Smooth muscle cell of trachea (primary cell): ENCODE measurements at places on chromosomes 3 and 15. TPM values are rescaled to one million over a fixed set of nuclear protein-coding genes. Genes with fewer than 3 reads are reported as not detected.

The IQSEC1 gene
- total RNA-seq = 16.4 and 37.9 TPM in 2 replicates

The GRAMD1C gene
- 3.8 and 7.1 TPM in 2 replicates for total RNA-seq

The LRRIQ4 gene
- not detected in 2 replicates for total RNA-seq

The MST1R gene
- total RNA-seq = 1.7 and 1.9 TPM in 2 replicates

The ACKR2 gene
- total RNA-seq = 0.15 and 0.17 TPM in 2 replicates

The DPPA2 gene
- not detected in 2 replicates for total RNA-seq

The CFAP100 gene
- not detected in 2 replicates for total RNA-seq

The GHSR gene
- not detected in 2 replicates for total RNA-seq

The STAC gene
- total RNA-seq = 2.5 and 3.6 TPM in 2 replicates

The DNAH1 gene
- total RNA-seq = 1.9 and 5.0 TPM in 2 replicates

The ENTPD3 gene
- total RNA-seq = 0.17 TPM in 1 of 2 replicates, not detected in the other

The BOC gene
- total RNA-seq = 3.3 and 8.6 TPM in 2 replicates

The SYNPR gene
- total RNA-seq = not detected in 2 replicates

The ADCY5 gene
- total RNA-seq = 0.44 and 0.66 TPM in 2 replicates

The TKT gene
- total RNA-seq = 680 and 1,459 TPM in 2 replicates

The RPS17 gene
- total RNA-seq = 1,023 and 1,497 TPM in 2 replicates

The WDR49 gene
- total RNA-seq = 0.17 and 1.0 TPM in 2 replicates

The CFAP91 gene
- total RNA-seq = 0.33 and 0.44 TPM in 2 replicates

The GHRL gene
- 0.29 TPM in 1 of 2 replicates, not detected in the other for total RNA-seq

The RAB27A gene
- total RNA-seq = 12.1 and 22.3 TPM in 2 replicates

The RAF1 gene
- 112 and 171 TPM in 2 replicates for total RNA-seq

The GNAI2 gene
- total RNA-seq = 340 and 347 TPM in 2 replicates

The ACTC1 gene
- total RNA-seq = not detected in 2 replicates

The MCF2L2 gene
- 0.15 TPM in 1 of 2 replicates, not detected in the other for total RNA-seq

The GNAT1 gene
- total RNA-seq = not detected in 2 replicates

The ABI3BP gene
- total RNA-seq = 12.9 and 21.2 TPM in 2 replicates

The AMT gene
- 1.2 and 3.2 TPM in 2 replicates for total RNA-seq

The PTH1R gene
- 0.66 TPM in 1 of 2 replicates, not detected in the other for total RNA-seq

The TIGIT gene
- not detected in 2 replicates for total RNA-seq

The GXYLT2 gene
- total RNA-seq = 26.0 and 32.4 TPM in 2 replicates

The HMG20A gene
- 33.9 and 34.9 TPM in 2 replicates for total RNA-seq

The GADL1 gene
- 0.33 and 1.3 TPM in 2 replicates for total RNA-seq

The PRTG gene
- total RNA-seq = 1.6 and 1.7 TPM in 2 replicates

The GYG1 gene
- 47.6 and 50.3 TPM in 2 replicates for total RNA-seq

The PSTPIP1 gene
- total RNA-seq = 0.17 and 0.73 TPM in 2 replicates

The FHIT gene
- total RNA-seq = 0.73 and 2.5 TPM in 2 replicates

The CASR gene
- total RNA-seq = not detected in 2 replicates

The FRMD4B gene
- under 0.01 and 6.0 TPM in 2 replicates for total RNA-seq

The SLC22A13 gene
- total RNA-seq = 0.73 and 1.2 TPM in 2 replicates

The AGBL1 gene
- not detected in 2 replicates for total RNA-seq

The A4GNT gene
- not detected in 2 replicates for total RNA-seq

The GOLGA6A gene
- not detected in 2 replicates for total RNA-seq
